Right cardiac atrium (tissue), 5 donors: ENCODE measurements at places on chromosomes 6 and 20.
A peak's percentile ranks its signal among the peaks of the same experiment; 100 is the strongest.

DNA sequence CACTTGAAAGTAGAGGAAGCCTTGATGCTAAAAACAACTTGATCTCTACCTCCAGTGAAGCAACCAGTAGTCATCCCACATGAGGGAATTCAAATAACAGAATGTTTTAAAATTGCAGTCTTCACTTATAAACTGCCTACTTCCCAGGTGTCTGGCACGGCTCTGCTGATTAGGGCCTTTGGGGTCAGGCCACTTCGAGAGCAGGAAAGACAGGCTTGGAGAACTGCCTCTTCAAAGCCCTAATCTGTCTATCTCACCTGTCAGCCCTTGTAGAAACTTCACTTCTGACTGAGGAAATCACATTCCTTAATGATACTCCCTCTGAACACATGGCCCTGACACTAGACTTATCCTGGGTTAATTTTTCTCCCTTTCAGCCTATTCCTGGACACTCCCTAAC is 458.6 kb downstream of the TENT5A start:
- no peak for DNase-seq

GRCh38 chr20:57450931-57451330 is 59.7 kb downstream of the RBM38 start:
- no peak for DNase-seq

DNA sequence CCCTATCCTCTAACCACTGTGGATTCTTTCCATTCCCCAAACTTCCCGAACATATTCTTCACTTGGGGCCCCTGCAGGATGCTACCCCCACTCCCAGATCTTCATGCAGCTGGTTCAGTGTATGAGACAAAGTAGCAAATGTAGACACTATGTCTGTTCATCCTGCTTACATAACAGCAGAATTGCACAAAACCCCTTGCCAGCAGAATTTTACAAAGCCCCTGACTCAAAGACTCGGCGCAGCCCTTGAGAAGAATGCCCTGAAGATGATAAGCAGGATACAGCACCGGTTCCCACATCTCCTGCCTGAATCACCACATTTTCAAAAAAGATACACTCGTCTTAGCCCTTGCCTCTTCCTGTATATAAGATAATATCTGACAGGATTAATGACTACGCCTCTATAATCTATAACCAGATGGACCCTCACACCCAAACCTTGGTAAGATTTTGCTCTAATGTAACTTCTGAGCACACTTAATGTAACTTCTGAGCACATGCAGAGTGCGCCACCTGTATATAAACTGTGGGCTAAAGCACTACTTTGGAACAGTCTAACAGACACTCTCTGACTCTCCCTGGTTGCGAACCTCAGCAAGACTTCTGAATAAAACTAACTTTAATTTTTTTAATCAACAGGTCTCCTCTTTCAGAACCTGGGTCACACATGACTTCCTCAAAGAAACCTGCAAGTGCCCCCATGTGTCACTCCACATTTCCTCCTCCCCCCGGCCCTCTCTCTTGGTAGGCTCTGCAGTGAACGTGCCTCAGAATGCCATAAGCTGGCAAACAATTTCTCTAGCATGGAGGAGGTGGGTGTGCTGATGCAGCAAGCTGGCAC is 28.7 kb downstream of the RALGAPA2 start:
- no peak for DNase-seq

- DNase-seq = no peak
Observed at GRCh38 chr20:9705722-9706476, 133.0 kb downstream of the PAK5 start.

- no peak for DNase-seq
Observed at GRCh38 chr6:111741177-111741952, 131.9 kb downstream of the FYN start.

GRCh38 chr20:52800734-52801627 is 171.2 kb upstream of the TSHZ2 start:
- no peak for DNase-seq

DNA sequence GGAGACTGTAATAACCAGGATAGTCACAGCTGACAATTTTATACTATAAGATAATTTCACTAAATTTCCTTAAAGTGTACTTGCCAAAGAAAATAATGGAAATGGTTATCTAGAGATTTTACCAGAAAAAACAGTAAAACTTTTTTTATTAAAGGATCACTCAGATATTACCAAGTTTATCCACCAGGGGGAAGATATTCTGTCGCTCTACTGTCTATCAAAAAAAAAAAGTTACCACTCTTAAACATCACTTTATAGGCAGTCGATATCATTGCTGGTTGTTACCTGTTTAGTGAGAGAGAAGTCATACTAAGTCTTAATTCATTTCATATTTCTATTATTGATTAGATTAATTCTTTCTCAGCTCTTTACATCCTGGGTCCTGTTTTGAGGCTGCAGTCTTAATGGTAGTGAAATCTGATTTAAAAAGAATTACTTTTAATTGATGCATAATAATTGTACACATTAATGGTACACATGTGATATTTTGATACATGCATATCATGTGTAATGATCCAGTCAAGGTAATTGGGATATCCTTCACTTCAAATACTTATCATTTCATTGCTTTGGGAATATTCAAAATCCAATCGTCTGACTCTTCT is 18.9 kb downstream of the L3MBTL3 start:
- DNase-seq = no peak

DNA sequence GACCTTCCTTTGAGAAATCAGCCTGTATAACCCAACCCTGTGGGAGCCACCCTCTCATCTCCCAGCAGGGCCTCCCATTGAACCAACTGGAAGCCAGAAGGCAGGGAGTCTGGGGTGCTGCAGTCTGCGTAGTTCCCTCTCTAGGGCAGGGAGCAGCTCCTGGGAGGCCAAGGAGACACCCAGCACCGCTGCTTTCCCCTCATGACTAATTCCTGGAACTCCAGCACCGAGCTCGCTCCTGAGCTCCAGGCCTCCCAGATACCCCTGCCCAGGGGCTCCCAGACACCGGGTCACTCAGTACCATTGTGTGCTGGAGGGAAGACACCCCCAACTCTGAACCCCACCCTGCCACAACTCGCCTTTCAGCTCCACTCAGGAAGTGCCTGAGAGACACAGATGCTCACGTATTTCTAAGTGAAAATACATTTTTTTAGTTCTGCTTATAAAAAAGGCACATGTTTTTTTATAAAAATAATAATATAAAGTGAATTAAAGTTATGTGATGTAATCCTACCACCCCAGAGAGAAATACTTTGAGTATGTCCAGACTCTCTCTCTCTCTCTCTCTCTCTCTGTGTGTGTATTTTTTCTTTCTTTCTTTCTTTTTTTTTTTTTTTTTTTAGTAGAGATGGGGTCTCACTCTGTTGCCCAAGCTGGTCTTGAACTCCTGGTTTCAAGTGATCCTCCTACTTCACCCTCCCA is 17.5 kb downstream of the PIM1 start:
- no peak for DNase-seq

GRCh38 chr6:144583614-144583954 is 298.4 kb downstream of the UTRN start:
- DNase-seq = no peak

DNA sequence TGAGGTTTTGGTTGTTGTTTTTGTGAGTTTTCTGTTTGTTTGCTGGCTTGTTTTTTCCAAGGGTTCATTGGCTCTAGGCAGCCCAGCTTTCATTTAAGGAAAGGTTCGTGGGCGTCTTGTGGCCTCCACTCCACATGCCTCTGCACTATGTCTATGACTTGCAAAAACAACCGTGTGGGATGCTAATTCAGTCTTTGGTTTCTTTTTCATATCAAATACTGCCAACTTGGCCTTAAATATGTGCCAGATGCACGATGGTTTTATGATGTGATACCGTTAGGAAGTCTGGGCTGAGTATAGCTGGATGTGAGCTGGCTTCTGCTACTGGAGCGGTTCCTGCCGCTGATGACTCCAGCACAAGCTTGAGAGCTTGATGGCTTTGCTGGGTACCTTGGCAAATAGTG is 96.3 kb downstream of the BMP2 start:
- DNase-seq = no peak

DNA sequence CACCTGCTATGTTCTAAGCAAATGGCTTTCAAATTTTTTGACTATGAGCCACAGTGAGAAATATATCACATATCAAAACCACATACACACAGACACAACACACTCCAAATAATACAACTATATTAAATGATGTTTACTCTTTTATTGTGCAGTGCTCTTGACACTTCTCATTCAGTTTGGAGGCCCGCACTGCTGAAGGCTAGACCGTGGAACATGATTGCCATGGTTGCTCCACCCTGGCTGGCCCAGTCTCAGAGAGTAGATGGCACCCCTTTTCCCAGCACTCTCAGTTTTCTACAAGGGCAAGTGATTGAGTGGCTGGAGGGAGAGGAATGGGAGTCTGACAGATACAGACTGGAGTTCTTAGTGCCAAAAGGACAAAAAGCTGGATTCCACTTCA is 86.9 kb downstream of the SH3BGRL2 start:
- DNase-seq = no peak

GRCh38 chr6:35051396-35051795 is 89.7 kb downstream of the TCP11 start:
- DNase-seq = no peak

DNA sequence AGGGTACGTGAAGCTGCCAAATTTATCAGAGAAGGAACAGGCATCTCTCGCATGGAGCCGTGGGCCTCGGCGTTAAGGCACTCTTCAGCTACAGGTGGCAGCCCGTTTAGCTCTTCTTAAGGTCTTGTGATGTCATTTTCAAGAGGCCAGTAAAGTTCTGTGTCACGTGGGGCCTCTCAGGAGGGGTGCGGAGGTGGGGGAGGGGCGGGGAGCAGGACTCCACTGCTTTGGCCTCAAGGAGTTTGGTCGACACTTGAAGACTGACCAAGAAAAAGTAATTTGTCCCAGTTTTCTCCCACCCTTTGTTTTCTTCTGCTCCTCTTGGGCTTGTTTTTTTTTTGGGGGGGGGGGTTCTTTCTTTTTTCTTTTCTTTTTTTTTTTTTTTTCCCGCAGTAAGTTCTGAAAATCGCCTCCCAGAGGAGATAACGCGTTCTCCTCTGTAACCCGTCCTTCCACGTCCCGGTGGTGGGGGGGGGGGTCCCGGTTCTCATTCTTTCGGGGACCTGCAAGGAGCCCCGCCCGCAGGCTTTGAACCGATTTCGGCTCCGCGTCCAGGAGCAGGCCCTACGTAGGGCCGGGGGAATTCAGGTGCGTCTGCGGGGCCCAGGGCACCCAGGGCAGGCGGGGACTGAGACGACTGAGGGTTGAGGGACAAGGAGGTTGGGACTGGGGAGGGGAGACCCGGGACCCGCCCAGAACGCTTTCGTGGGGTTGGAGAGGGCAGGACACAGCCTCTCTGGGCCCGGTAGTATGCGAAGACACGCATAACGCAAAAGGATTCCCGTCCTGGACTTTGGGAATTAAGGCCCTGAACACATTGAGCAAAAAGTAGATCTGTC is 26.0 kb downstream of the GPX6 start:
- peak; percentile 80 for DNase-seq

- peak; percentile 76 for DNase-seq
Observed at GRCh38 chr6:163398815-163399214, 15.7 kb upstream of the QKI start.

DNA sequence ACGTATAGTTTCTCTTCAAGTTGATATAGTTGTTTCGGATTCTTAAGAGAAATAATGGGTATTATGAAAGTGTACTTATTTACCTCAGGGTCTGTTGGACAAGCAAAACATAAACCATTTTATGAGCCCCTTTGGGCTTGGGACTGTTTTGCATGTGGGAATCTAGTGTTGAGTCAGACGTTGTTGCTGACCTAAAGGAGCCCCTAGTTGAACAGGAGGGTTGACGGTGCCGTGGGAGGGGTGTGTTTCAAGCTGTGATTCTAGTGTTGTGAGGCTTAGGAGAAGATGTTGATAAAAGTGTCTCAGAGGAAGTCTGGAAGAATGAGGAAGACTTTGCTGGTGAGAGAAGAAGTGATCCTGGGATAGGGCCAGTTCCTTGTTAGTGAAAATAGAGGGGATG is 140.0 kb downstream of the ARID1B start:
- no peak for DNase-seq

- DNase-seq = no peak
Observed at GRCh38 chr6:141808662-141809061, 324.1 kb upstream of the GJE1 start.

DNA sequence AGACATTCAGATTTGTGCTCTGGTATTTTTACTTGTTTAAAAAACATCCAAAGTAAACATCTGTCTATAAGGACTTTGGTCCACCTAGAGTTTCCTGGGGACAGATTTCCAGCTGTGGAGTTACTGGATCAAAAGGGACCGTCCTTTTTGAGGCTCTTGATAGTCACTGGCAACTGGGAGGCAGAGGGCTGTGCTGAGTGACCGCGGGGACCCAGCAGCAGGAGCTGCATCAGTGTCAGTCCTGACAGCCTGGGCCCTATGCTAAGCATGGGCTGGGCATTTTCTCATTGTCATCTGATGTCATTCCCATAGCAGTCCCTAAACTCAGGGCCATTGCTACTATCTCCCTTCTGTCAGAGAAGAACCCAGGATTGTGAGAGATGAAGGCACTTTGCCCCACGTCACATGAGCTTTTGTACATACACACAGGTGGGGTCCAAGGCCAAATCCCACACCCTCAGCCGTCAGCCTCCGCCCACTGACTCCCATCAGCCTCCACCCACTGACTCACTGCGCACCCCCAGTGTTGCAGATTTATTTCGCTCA is 293.8 kb downstream of the TAF4 start:
- no peak for DNase-seq

DNA sequence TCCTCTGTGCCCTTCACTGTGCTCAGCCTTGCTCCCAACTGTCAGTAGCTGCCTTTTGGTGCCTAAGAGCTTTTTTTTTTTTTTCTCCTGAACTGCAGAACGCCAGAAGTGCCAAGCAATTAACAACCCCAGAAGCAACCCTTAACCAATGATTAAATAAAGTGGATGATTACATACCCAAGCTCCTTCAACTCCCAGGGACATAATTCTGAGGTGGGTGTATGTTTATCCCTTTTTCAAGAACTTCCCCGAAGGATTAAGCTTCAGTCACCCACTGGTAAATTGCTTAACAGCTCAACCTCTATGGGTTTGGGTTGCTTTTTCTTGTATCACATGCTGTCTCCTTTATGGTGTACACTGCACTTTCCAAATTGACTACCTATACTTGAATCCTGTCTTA is 41.1 kb downstream of the KLHL31 start:
- DNase-seq = no peak

DNA sequence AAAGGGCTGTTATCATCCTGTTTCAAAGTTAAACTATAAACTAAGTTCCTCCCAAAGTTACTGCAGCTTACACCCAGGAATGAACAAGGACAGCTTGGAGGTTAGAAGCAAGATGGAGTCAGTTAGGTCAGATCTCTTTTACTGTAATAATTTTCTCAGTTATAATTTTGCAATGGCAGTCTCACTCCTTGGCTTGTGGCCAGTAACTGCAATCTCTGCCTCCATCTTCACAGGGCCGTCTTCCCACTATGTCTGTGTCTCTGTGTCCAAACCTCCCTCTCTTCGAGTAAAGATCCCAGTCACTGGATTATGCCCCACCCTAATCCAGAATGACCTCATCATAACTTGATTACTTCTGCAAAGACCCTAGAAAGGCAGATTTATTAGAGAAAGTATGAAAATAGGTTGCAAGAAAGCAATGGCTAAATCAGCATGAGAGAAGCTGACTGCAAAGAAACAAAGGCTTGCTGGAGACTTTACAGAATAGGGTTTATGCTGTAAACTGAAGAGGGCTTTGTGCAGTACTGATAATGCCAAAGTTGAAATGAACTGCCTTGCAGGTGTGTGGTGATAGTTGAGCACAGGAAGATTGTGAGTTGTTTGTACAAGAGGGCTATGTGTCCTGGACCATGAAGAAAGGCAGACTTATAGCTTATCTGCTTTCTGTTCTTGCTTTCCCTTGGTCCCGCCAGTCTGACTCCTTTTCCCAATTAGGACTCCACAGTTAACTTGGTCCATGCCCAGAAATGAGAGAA is 28.4 kb downstream of the GPX6 start:
- DNase-seq = no peak
